Glutamatergic neuron (in vitro differentiated cells): ENCODE measurements at places on chromosomes 1 and 21. TPM values are rescaled to one million over a fixed set of nuclear protein-coding genes. Genes with fewer than 3 reads are reported as not detected.
A peak's percentile ranks its signal among the peaks of the same experiment; 100 is the strongest.

The FAM177B gene
- total RNA-seq: not detected

The LCE2B gene
- total RNA-seq: not detected

The LCE2A gene
- not detected for total RNA-seq

The LHX8 gene
- not detected for total RNA-seq

The CENPL gene
- total RNA-seq: 4.3 TPM

- no peak for DNase-seq
Observed at GRCh38 chr1:40439247-40439646, 11.0 kb upstream of the ZFP69B start.

GRCh38 chr1:165671526-165671925 lies 26.8 kb downstream of the ALDH9A1 start:
- DNase-seq: no peak

- no peak for DNase-seq
Observed at GRCh38 chr1:32063261-32063681, 9.5 kb upstream of the TMEM39B start.

DNA sequence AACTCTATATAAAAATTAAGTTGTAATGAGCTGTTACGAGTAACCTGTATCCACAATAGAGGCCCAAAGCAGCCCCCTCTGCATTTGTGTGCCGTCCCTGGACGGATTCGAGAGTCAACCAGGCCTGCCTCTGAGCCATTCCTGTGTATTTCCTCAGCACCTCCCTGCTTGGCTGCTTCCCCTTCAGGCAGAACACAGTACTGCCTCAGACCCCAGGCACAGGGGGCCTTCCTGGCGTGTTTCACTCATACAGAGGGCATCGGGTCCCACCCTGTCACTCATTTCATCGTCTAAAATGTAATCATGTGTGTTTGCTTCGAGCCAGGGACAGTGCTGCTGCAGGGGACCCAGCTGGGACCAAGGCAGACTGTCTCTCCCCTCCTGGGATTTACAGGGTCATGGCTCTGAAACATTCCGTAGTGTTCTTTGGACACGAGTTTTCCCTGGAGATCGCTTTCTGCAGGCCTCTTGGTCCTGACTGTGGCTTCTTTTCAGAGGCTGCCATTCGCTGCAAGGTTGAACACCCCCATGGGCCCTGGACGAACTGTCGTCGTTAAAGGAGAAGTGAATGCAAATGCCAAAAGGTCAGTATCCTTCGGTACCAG lies 19.4 kb downstream of the LGALS8 start:
- DNase-seq: peak; percentile 62

GRCh38 chr1:95021805-95022643 lies 50.7 kb downstream of the ALG14 start:
- DNase-seq: no peak
